NCI-H524 (cell line): ENCODE measurements at places on chromosomes 7 and 10.

DNA sequence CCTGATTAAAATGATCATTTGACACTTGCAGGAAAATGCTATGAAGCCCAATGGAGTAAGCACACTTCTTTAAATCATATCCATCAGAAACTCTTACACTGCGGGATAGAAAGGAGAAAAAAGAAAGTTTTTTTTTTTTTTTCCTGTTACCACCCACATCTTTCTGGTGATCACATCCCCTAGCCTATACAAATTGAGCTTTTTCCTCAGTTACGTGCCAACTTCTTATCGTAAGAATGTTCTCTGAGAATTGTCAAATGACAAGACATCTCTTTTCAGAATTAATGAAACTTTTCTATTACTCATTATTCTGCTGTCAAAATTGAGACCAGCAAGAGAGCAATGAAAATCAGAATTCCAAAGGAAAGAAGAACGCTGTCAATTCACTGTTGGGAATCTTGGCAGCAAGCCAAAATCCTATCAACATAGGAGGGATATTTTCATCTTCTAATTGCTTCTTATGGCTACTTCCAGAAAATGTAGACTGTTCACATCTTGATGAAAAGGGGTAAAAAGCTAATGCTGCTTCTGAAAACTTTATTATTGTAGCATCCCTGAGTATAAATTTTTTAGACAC is 179.5 kb downstream of the ADAM12 start:
- peak; percentile 19 for DNase-seq

GRCh38 chr10:93548376-93549071 is 17.9 kb upstream of the FFAR4 start:
- no peak for DNase-seq

DNA sequence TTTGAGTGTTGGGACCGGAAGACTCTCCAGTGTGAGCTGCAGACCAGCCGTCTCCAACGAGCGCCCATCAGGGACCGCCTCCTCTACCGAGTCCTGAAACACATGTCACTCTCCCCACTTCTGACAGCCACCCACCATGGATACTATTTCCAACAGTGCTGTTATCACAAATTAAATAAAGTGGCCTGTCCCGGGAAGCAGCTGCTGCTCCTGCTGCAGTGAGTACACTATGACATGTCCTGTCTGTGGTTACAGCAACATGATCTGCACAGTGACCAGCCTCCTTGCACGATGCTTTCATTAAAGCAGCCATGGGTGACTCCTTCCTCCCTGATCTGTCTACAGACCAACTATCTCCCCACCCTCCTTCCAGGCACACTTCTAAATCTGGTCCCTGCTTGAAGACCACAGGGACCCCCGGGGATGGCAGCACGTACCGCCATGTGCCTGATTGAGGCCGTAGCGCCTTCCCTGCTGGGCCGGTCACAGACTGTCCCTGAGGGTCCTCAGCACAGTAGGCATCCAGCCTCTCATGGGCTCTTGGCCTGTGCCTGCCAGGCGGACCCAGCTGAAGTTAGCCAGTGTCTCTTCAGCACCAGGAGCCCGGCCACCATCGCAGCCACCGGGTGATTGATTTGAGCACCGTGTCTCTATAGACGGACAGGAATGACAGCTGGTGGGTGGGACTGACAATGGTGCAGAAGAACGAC is 58.8 kb downstream of the TCERG1L start:
- DNase-seq: no peak

GRCh38 chr10:86964061-86964846 is 4.0 kb upstream of the ADIRF start:
- DNase-seq: no peak

DNA sequence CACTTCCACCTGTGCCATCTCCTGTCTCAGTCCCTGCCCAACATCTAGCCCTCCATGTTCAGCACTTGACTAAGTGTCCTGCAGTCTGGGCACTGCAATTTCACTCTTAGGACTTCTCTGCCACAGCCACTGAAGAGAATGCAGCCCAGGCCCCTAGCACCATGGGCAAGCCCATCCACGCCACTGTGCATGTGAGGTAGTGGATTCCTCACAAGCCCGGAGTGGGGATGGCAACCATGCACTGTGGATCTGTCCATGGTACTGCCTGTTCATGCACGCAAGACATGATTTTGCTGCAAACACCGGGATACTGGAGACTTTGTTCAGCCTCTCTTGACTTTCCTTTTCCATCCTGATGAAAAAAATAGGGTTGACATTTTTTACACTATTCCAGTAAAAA is 12.3 kb downstream of the DDC start:
- DNase-seq: no peak

GRCh38 chr10:129365767-129366402 is 101.2 kb upstream of the MGMT start:
- DNase-seq: no peak

DNA sequence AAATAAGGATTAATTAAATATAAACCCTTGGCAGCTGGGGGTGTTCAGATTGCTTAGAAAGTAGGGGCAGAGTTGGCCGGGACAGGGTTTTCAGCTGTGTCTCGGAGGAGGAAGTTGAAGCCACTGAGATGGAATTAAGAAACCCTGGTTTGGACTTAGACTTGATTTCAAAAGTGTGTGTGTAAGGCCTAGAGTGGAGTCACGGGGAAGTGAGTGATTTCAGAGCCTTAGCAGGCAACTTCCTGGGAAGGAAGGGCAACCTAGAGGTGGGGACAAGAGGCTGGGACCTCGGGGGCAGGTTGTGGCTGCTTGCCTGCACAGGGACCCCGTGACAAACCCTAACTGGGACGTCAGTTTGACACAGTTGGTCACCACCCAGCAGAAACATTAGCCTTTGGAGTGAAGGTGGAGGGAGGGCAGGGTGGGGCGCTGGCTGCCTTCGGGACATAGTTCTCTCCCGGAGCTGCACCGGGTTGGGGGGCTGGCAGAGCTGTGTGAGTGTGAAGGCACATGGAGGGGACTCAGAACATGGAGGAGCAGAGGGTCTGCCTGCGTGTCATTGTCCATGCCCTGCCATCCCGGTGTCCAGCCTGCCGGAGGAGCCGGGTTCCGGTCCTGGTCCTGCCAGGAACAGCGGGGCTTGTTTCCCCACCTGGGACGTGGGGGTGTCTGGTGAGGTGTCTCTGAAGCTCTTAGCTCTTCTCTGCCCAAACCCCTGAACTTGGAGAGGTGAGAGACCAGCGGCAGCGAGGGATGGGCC is 1.8 kb downstream of the BRI3 start:
- no peak for DNase-seq

- DNase-seq: no peak
Measured at GRCh38 chr7:93327006-93327633, 95.0 kb downstream of the VPS50 start.

DNA sequence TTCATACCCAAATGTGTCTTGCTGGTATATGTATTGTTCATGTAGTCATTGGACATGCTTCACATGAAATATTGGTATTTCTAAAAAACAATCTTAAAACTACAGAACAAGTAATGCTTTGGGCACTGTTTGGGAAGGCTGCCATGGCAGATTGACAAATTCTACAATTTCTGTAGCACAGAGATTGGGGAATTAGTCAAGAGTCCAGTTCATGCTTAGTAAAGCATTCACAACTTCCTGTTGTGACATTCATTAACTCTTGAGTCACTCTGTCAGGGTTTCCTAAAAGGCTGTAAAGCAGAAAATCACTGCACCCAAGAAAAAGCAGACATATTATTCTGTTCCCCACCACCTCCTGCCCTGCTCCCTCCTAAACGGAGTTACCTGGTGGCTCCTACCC is 398.9 kb downstream of the PHTF2 start:
- no peak for DNase-seq

GRCh38 chr7:12139416-12139815 is 71.7 kb upstream of the TMEM106B start:
- DNase-seq: no peak

GRCh38 chr7:159000070-159000469 is 143.7 kb downstream of the DYNC2I1 start:
- DNase-seq: peak; percentile 4

- no peak for DNase-seq
Measured at GRCh38 chr7:40288827-40289226, 154.0 kb downstream of the SUGCT start.

- no peak for DNase-seq
Measured at GRCh38 chr10:45241865-45242520, 73.4 kb downstream of the OR13A1 start.

GRCh38 chr7:1966631-1967200 is 266.0 kb downstream of the MAD1L1 start:
- peak; percentile 86 for DNase-seq

DNA sequence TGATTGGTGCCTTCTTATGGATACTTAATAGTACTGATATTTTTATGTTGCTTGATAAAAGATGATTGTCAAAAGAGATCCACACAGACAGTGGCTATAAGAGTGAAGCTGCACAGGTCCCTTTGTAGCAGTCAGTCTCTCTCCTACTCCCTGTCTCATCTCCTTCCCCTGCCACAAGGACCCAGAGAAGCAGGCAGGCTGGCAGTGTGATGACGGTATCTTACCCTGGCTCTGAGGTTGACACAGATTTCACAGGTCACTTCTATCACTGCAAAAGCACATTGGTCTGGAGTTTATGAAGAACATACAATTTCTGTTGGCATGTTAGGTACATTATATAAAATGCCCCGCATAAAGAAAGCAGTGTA is 64.4 kb upstream of the AHR start:
- no peak for DNase-seq

GRCh38 chr7:156732091-156732625 is 91.6 kb downstream of the RNF32 start:
- no peak for DNase-seq

DNA sequence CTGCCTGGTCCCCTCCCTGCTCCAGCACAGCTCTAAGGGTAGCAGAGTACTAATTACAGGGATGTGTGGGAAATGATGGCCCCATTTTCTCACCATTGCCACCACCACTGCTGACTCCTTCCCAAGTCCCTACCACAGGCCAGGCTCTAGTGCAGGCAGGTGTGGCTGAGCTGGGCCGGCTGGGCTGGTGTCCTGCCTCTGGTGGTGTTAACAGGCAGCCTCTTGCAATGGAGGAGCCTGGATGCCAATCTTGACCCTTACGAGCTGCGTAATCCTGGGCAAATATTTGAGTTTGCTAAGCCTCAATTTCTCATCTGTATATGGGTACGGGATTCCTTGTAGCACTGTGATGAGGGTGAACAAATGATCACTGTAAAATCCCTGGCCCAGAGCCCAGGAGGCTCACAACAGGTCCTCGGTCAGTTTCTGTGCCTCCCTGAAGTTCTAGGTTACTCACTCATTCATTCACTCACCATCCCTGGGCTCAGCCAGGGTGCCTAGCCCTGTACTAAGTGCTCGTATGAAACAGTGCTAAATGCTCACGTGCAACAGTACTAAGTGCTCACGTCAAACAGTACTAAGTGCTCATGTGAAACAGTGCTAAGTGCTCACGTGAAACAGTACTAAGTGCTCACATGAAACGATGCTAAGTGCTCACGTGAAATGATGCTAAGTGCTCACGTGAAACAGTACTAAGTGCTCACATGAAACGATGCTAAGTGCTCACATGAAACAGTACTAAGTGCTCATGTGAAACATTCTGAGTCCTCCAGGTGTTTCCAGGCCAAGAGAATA is 2.3 kb upstream of the FZD9 start:
- DNase-seq: no peak

- no peak for DNase-seq
Measured at GRCh38 chr10:22986771-22987542, 59.1 kb downstream of the ARMC3 start.

DNA sequence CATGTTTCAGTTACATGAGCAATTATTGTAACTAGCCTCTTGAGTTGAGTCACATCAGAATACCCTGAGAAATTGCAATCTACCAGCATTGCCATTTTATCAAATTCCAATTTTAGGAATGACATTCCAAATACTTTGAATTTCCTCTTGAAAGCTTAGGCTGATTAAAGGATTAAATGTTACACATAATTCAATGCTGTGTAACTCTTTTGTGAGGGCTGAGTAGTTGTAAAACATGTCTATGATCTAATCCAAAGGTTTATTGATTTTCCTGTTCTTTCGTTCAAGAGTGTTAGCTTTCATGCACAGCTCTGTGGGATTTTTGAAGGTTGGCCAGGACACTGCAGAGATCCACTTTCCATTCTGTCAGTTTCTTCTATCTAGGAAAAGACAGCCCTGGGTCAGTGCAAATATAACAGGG is 193.1 kb downstream of the SORCS1 start:
- DNase-seq: no peak

DNA sequence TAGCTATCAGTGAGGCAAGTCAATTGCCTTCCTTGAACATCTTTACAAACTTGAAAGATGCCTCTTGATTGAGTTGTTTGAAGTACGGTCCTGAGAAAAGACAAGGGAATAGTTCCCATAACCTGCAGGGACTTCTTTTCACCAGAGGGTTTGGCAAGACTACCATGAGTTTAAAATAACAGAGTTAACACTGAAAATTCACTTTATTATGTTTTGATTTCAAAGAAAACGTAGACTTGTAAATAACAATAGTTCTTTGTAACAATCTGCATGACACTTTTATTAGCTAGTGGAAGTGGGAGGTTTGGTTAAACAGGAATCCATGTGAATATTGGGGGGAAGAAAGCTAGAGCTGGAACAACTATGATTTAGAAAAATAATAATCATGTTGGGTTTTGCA is 49.5 kb downstream of the WNT2 start:
- DNase-seq: no peak

DNA sequence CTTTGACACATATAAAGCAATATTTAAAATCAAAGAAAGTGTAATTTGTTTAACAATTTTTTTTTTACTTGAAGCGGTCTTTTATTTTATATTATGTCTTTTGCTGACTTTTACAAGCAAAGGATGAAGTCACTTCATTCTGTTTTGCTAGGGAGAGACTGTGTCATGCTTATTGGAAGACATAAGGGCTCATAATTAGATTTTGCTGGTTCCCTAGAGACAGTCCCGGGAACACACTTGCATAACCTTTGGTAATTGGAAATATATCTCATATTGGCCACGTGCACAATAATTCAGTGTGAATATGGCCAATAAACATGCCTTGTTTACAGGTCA is 448 bp upstream of the NET1 start:
- peak; percentile 43 for DNase-seq

GRCh38 chr10:49149881-49150280 is 16.1 kb upstream of the FAM170B start:
- no peak for DNase-seq

DNA sequence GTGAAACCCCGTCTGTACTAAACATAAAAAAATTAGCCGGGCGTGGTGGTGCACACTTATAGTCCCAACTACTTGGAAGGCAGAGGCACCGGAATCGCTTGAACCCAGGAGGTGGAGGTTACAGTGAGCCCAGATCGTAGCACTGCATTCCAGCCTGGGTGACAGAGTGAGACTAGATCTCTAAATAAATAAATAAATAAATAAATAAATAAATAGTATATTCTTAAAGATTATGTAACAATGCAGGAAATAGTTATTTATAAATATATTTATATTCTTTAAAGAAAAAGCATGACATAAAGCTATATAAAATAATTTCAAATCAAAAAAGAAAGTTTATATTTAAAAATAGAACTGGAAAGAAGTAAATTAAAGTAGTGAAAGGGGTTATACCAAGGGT is 76.4 kb downstream of the MBL2 start:
- DNase-seq: no peak
